ENCODE measurements at places on chromosomes 6 and 20.

DNA sequence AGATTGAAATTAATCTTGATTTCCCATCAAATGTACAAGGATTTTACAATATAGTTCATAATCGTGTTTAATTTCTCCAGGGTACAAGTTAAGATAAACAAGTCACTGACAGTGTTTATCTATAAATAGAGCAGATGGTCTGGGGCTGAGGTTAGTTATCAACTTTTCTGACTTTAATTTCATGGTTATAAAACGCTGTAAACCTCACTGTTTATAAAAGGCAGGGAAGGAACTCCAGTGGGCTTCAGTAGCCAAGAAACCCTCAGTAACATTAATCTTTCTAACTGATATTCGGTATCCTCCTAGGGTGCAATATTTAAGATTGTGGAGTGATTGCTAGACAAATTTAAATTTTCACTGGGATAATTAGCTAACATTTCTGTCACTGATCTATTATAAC is 68.6 kb downstream of the GFRAL start:
- DNase-seq = no peak

- DNase-seq = no peak
Observed at GRCh38 chr6:4434655-4435054, 299.3 kb upstream of the ECI2 start.

DNA sequence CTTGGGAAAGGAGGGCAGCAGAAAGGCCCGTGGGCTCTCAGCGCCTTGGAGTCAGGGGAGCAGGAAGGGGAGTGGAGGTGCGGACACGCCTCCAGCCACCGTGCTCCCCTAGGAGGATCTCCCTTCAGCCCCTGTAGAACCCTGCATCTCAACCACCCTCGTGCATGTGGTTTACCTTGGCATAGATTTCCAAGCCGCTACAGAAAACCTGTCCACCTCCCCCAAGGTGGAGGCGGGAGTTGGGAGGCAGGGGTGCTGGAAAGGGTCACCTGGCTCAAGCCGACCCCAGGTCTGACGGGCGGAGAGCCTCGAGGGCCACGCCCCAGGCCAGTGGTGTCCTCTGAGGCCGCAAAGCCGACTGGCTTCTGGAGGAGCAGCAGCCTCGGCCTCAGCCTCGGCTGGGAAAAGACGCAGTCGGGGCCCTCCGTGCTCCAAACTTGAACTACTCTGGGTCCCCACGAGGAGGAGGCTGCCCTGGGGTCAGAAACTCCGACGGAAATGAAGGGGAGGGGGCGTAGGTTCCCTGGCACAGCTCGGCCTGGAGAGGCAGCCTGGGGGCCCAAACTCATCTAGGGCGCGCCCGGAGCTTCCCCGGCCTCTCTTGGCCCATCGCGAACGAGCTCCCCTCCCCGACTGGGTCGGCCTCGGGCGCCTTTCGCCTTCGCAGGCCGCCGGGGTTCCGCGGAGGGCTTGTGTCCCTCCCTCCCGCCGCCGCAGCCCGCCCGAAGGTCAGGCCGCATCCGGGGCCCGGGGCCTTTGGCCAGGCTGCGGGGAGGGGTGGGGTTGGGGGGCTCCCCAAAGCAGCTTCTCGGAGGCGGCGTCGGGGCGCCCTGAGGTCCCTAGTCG is 6.3 kb upstream of the FOXF2 start:
- no peak for DNase-seq

GRCh38 chr6:18119236-18119635 is 3.2 kb downstream of the NHLRC1 start:
- no peak for DNase-seq

DNA sequence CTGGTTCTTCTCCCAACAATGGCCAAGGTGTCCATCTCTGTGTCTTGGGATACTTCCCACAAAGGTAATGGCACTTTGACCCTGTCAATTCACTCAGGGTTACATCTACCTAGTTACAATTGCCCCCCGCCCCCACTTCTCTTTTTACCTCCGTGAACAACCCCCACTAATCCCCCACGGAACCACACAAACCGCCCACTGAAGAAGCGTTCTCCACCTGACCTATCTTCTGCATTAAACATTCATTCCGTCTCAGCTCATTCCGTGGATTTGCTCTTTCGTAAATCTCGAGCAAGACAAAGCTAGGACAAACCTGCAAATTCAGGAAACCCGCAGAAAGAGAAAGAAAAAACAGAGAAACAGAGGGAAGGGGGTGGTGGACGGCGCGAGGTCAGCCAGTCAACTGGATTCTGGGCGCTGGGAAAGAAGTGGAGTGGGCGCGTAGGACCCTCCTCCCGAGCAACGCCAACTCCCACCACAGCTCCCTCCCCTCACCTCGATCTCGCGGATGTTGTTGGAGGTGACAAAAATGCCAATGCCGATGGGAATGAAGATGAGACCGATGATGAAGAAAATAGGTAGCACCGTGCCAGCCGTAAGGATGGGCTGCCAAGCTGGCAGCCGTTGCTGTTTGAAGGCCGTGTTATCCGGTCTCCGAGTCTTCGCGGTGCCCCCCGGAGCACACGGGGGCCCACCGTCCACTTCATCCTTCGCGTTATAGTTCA is 523 bp downstream of the TMEM30A start:
- DNase-seq = no peak

- no peak for DNase-seq
Observed at GRCh38 chr6:151916075-151916474, 108.6 kb downstream of the ESR1 start.

- no peak for DNase-seq
Observed at GRCh38 chr6:25476126-25476525, 175.9 kb upstream of the SCGN start.

DNA sequence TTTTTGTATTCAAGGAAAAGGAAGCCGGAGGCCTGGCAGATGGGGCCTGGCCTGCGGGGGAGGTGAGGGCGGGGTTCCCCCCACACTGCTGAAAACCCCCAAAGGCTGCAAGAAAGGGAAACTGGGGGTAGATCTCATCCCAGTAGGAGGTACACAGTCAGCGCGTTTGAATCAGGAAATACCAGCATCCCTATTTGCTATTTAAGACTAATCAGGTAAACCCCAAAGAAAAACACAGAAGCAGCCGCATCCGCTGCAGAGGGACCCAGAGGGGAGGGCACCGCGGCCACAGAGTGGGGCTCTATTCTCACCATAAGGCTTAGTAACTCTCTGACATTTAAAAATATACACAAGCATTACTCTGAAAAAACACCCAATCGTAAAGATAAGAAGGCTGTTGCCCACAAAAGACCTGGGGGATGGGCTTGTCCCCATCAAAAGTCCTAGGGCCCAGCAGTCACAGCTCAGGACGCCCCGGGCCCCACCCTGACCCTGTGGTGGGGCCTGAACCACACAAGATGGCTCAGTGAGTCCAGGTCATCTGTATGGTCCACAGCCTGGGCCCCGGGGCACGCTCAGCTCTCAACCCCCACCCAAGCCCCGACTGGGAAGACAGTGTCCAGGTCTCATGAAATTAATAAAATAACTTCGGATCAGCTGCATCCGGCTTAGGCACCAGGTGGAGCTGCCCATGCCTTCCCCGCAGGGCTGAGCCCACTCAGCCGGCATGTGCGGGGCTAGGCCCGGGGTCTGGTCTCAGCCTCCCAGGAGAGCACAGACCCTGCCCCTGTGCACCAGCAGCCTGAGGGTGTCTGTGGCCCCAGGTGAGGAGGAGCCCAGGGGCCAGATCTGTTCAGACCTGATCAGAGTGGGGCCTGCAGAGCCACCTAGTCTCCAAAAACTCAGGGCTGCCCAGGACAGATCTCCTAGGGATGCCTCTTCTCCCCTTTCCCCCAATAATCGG is 31.0 kb downstream of the KCNQ2 start:
- peak; percentile 17 for DNase-seq

GRCh38 chr6:118656847-118657451 is 5.6 kb upstream of the CEP85L start:
- DNase-seq = peak; percentile 61
